ENCODE measurements at places on chromosomes 3 and 15. TPM values are rescaled to one million over a fixed set of nuclear protein-coding genes. Genes with fewer than 3 reads are reported as not detected.
A peak's percentile ranks its signal among the peaks of the same experiment; 100 is the strongest.

The FAM3D gene
- total RNA-seq: 0.53 TPM

The NR1D2 gene
- total RNA-seq: 17.0 TPM

The SAMMSON gene
- total RNA-seq: 0.13 TPM

The SPSB4 gene
- 19.6 TPM for total RNA-seq

The FILIP1L gene
- 0.11 TPM for total RNA-seq

DNA sequence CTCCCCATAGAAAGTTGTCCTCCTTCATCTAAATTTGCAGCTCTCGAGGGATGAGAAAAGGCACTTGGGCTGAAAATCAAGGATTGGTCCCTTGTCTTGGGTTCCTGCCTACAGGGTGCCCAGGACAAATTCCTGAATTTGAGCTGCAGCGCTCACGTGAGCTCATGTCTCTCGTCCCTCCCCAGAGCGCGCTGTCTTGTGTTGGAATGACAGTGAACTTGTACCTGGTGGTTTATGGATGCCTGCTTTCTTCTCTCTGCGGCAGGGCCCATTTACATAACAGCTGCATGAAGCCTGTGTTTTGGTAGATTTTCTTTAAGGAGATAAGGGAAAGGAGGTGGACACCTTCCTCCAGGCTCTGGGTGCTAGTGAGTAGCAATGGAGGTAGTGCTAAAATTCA is 4.3 kb downstream of the RYR3 start:
- H3K4me3 ChIP-seq: no peak overlapping the region
- H3K27ac ChIP-seq: no peak overlapping the region
- DNase-seq: no peak
- H3K27me3 ChIP-seq: peaks cover 43% of the 10 kb centered on the region
- peaks cover 30% of the 10 kb centered on the region for H3K4me1 ChIP-seq

GRCh38 chr3:145953316-145953715 is 207.7 kb downstream of the PLOD2 start:
- H3K27ac ChIP-seq: no peak overlapping the region
- no peaks in the 10 kb centered on the region for H3K36me3 ChIP-seq
- H3K4me1 ChIP-seq: no peaks in the 10 kb centered on the region

DNA sequence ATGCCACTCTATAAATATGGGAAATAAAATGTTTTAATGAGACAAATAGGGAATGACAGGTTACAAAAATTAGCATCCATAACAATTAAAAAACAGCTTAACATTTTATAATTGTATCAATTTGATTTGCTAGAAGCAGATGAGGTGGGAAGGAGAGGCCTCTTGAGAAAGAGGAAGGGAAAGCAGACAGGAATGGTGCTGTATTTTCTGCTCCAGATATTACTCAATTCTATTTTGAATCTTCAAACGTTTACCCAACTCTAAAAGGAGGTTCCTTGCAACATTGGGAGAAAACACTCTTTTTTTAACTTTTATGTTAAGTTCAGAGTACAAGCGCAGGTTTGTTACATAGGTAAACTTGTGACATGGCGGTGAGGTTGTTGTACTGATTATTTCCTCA is 44.9 kb upstream of the ALDH1A3 start:
- H3K36me3 ChIP-seq: no peaks in the 10 kb centered on the region
- H3K27me3 ChIP-seq: no peaks in the 10 kb centered on the region
- H3K27ac ChIP-seq: no peak overlapping the region

GRCh38 chr3:33718595-33718907 is 497 bp upstream of the CLASP2 start:
- DNase-seq: no peak
- peak overlapping the region; percentile 95 for H3K27ac ChIP-seq
- no peaks in the 10 kb centered on the region for H3K36me3 ChIP-seq
- no peaks in the 10 kb centered on the region for H3K27me3 ChIP-seq
- peaks cover 9% of the 10 kb centered on the region for H3K4me1 ChIP-seq

GRCh38 chr3:65829228-65829627 is 209.5 kb downstream of the MAGI1 start:
- H3K27ac ChIP-seq: no peak overlapping the region
- no peak for DNase-seq
- peaks cover 41% of the 10 kb centered on the region for H3K4me1 ChIP-seq
- no peaks in the 10 kb centered on the region for H3K36me3 ChIP-seq
- no peak overlapping the region for H3K4me3 ChIP-seq

GRCh38 chr3:54663501-54664011 is 264.3 kb downstream of the LRTM1 start:
- H3K27me3 ChIP-seq: no peaks in the 10 kb centered on the region
- DNase-seq: no peak
- H3K36me3 ChIP-seq: peaks cover 18% of the 10 kb centered on the region
- no peak overlapping the region for H3K27ac ChIP-seq
- no peak overlapping the region for H3K4me3 ChIP-seq

GRCh38 chr3:113436809-113437208 is 4.5 kb downstream of the CFAP44 start:
- H3K27ac ChIP-seq: no peak overlapping the region
- no peak for DNase-seq
- H3K4me3 ChIP-seq: no peak overlapping the region

DNA sequence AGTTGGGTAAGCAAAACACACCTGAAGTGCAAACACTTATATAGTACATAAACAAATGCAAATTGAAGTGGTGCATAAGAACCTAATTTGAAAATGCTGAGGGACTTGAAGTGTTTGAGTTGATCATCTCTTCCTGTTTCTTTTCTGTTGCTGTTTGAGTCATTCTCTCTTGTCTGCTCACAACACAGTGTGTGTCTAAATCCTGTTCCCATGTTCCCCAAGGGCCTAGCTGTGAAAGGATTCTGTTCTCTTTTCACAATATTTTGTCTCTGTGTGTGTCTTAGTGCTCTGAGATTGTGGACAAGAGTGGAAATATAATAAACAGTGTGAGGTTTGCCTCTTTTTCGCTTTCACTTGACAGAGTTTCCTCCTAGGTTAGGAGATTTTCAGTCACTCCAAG is 6.1 kb downstream of the CD96 start:
- no peak overlapping the region for H3K4me3 ChIP-seq
- no peak overlapping the region for H3K27ac ChIP-seq
- no peaks in the 10 kb centered on the region for H3K4me1 ChIP-seq
- H3K36me3 ChIP-seq: no peaks in the 10 kb centered on the region

DNA sequence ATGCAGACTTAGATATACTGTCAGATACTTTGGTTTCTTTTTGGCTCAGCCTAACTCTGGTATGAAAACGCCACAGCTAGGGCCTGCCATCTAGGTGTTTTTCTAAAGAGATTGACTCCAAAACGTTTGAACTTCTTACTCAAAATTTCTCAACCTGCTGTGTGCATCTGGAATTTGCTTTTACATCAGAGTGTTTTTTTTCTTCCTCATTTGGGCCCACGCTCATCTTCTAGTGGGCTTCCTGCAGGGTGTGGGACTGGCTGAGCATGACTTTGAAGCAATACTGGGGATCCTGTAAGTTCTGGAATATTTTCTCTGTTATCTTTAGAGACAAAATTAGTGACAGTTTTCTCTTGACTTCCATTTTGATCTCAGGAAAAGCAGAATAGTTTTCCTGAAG is 117.8 kb downstream of the NR1D2 start:
- no peaks in the 10 kb centered on the region for H3K36me3 ChIP-seq
- H3K27ac ChIP-seq: no peak overlapping the region
- DNase-seq: no peak
- H3K4me3 ChIP-seq: no peak overlapping the region
- H3K4me1 ChIP-seq: peaks cover 7% of the 10 kb centered on the region
- no peaks in the 10 kb centered on the region for H3K27me3 ChIP-seq

GRCh38 chr3:43885908-43886618 is 195.3 kb downstream of the ABHD5 start:
- DNase-seq: no peak
- H3K4me3 ChIP-seq: no peak overlapping the region
- no peaks in the 10 kb centered on the region for H3K36me3 ChIP-seq
- no peaks in the 10 kb centered on the region for H3K27me3 ChIP-seq
- H3K4me1 ChIP-seq: peaks cover 14% of the 10 kb centered on the region

- DNase-seq: no peak
- H3K27ac ChIP-seq: no peak overlapping the region
- H3K4me1 ChIP-seq: peaks cover 23% of the 10 kb centered on the region
Measured at GRCh38 chr15:97522347-97522746, 438.2 kb upstream of the ARRDC4 start.

GRCh38 chr15:64775551-64776401 is at the start of gene RBPMS2:
TSS of gene RBPMS2 (minus strand) at chr15:64775589. CDS start at chr15:64775319, 270 bp downstream.
- H3K36me3 ChIP-seq: no peaks in the 10 kb centered on the region
- peak within 1 kb of the TSS; percentile 95 for H3K27ac ChIP-seq
- DNase-seq: peak; percentile 54

DNA sequence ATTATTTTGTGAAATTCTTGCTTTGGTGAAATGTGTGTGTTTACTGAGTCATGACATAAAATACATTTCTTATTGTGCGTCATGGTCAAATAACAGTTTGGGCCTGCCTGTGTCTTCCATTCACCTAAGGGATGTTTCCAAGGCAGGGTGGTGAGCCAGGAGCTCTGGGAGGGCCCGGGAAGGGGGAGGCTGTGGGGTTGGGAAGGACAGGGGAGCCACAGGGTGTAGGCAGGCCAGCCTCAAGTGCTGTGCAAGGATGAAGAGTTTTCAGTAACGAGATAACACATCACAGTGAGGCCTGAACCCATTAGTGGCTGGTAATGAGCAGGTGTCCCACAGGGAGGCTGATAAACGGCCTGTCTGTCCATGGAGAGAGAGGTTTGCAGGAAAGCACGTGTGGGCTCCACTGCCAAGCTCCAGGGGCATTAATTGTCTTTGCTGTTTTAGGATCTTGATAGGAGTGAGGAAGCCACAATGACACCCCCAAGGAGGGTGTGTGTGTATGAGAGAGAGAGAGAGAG is 35.6 kb upstream of the SEC13 start:
- no peak for DNase-seq
- no peak overlapping the region for H3K27ac ChIP-seq
- H3K4me3 ChIP-seq: no peak overlapping the region
- H3K4me1 ChIP-seq: peaks cover under 1% of the 10 kb centered on the region
- H3K27me3 ChIP-seq: no peaks in the 10 kb centered on the region
- H3K36me3 ChIP-seq: peaks cover 6% of the 10 kb centered on the region

DNA sequence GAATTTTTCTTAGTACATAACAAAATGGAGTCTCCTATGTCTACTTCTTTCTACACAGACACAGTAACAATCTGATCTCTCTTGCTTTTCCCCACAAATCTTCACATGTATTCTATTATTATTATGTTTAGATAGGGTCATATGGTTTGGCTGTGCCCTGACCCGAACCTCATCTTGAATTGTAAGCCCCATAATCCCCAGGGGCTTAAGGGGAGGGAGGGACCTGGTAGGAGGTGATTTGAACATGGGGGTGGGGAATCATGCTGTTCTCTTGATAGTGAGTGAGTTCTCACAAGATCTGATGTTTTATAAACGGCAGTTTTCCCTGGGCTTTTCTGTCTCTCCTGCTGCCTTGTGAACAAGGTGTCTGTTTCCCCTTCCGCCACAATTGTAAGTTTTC is 86.7 kb upstream of the SELENOK start:
- H3K27ac ChIP-seq: no peak overlapping the region
- DNase-seq: no peak
- no peak overlapping the region for H3K4me3 ChIP-seq
- peaks cover 14% of the 10 kb centered on the region for H3K36me3 ChIP-seq
- H3K27me3 ChIP-seq: no peaks in the 10 kb centered on the region
- H3K4me1 ChIP-seq: peaks cover 27% of the 10 kb centered on the region

DNA sequence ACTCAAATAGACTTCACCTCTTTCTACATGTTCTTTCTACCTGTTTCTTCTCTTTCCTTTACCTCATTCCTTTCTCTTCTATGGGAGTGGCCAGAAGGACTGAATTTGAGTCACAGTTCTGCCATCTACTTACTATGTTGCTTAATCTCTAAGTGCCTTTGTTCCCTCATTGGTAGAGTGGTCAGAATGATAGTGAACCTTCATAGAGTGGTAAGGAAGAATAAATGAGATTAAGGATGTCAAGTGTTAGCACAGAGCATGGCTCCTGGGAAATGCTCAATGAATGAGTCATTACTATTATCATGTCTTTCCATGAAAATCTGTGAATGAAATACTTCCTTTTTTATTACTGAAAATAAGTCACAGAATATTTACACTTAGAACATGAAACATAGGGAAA is 17.5 kb downstream of the TMEM207 start:
- H3K4me3 ChIP-seq: no peak overlapping the region
- no peaks in the 10 kb centered on the region for H3K36me3 ChIP-seq
- no peaks in the 10 kb centered on the region for H3K4me1 ChIP-seq
- no peaks in the 10 kb centered on the region for H3K27me3 ChIP-seq
- H3K27ac ChIP-seq: no peak overlapping the region

GRCh38 chr3:134795746-134796280 is 753 bp downstream of the EPHB1 start:
- peaks cover 70% of the 10 kb centered on the region for H3K27me3 ChIP-seq
- DNase-seq: peak; percentile 62
- no peaks in the 10 kb centered on the region for H3K36me3 ChIP-seq
- H3K4me1 ChIP-seq: peaks cover 13% of the 10 kb centered on the region

- no peak for DNase-seq
- no peak overlapping the region for H3K4me3 ChIP-seq
- peaks cover 20% of the 10 kb centered on the region for H3K36me3 ChIP-seq
- H3K27me3 ChIP-seq: peaks cover 4% of the 10 kb centered on the region
- peaks cover 17% of the 10 kb centered on the region for H3K4me1 ChIP-seq
- H3K27ac ChIP-seq: no peak overlapping the region
Measured at GRCh38 chr3:126424751-126425150, 30.0 kb downstream of the CFAP100 start.

- H3K27ac ChIP-seq: no peak overlapping the region
- H3K27me3 ChIP-seq: peaks cover 10% of the 10 kb centered on the region
- H3K36me3 ChIP-seq: peaks cover 45% of the 10 kb centered on the region
- H3K4me1 ChIP-seq: peaks cover 16% of the 10 kb centered on the region
Measured at GRCh38 chr15:65132878-65133547, 595 bp downstream of the PDCD7 start.

Measured in WTC11 (cell line).